ENCODE measurements at places on chromosomes 2 and 18.

- DNase-seq = peak; percentile 34
Measured at GRCh38 chr2:62785216-62785615, 79.7 kb downstream of the EHBP1 start.

- DNase-seq = no peak
Measured at GRCh38 chr2:231923951-231924888, 2.0 kb downstream of the NPPC start.

DNA sequence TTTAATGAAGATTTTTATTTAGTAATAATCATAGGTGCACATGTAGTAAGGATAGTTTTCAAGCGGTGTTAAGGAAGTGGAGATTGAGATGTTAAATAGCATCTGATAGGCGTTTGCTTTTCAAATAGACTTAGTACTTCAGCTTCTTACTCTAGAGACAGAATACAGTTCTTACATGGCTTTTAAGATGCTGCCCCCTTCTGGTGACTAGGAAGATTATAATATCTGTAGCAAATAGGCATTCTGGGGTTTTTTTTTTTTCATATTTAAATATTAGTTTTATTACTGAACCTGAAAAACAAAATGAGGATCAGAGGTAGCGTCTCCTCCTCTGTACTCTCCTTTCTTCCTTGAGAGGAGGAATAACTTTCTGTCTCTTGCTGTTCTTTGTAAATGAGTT, 100.2 kb downstream of the AGAP1 start:
- DNase-seq = peak; percentile 79

DNA sequence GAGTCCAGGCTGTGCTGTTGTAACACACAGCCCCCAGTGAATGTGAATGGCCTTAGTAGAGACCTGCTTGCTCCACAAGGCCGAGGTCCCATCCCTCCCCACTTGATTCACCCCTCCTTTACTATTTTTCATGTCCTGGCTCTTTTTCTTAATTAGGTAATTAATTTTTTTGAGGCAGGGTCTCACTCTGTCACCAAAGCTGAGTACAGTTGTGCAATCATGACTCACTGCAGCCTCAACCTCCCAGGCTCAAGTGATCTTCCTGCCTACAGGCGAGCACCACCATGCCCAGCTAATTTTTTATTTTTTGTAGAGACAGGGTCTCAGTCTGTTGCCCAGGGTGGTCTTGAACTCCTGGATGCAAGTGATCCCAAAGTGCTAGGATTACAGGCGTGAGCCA, 19.3 kb downstream of the FBLN7 start:
- DNase-seq = no peak

DNA sequence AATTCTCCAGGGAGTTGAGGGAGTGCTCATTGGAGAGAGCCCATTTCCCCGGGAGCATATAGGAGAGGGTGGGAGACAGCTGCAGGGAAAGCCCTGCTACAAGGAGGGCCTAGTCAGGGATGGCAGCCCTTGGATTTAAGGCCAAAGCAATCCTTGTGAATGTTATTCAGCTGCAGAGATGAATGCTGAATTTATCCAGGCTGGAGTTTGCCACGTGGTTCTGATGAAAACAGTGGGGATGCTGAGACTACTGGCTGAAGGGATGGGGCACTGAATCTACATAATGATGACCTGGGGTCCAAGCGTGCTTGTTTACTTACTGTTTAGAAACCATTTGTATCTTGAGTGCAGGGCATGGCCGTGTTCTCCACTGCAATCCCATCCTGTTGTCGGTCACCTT, 35.6 kb upstream of the RNF149 start:
- DNase-seq = no peak

GRCh38 chr2:6525475-6525964, 340.2 kb downstream of the CMPK2 start:
- no peak for DNase-seq

- no peak for DNase-seq
Measured at GRCh38 chr2:1652034-1652790, 92.1 kb downstream of the PXDN start.

DNA sequence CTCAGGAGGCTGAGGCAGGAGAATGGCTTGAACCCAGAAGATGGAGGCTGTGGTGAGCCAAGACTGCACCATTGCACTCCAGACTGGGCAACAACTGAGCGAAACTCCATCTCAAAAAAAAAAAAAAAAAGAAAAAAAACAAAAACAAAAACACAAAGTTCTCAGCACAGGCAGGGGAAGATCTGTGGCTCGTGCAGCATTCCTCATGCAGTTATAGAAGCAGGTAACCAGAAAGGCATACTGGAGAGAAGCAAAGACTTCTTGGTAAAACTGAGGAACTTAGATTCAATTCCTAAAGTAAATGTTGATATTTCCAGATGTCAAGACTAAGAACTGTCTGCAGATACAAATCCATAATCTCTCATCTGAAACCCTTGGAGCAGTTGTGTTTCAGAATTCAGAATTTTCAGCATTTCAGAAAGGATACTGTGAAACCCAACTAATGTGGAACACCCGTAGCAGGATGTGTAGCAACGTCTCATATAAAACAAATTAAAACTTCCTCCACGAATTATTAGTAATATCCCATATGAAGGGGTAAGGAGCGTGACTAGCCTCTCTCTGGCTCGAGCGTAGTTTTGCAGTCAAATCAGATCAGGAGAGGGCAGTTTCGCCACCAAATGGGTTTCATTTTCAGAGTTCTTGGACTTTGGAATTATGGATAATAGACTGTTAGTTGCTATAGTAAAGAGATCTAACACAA, 13.2 kb upstream of the SLC25A52 start:
- DNase-seq = no peak

DNA sequence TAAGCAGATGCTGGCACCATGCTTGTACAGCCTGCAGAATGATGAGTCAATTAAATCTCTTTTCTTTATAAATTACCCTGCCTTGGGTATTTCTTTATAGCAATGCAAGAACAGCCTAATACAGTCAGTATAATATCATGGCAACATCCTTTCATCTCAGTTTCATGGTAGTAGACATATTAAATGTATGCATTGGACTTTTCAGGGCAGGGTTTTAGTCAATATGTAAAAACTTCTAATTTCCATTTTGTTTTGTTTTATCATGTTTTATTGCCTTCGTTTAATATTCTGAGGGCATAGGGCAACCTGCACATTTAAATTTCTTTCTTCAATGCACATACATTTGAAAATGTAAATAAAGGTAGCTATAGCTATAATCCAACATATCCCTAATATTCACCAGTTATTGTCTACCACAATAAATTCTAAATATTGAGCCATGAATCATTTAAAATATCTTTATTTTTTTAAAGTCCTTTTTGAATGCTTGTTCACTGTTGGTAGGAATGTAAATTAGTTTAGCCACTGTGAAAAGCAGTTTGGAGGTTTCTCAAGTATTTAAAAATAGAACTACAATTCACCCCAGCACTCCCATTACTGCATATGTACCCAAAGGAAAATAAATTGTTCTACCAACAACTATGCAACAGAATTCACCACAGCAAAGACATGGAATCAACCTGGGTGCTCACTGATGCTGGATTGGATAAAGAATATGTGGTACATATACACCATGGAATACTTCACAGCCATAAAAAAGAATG, 41.8 kb upstream of the GRB14 start:
- no peak for DNase-seq

- DNase-seq = no peak
Measured at GRCh38 chr2:58289029-58289428, 47.9 kb upstream of the FANCL start.

DNA sequence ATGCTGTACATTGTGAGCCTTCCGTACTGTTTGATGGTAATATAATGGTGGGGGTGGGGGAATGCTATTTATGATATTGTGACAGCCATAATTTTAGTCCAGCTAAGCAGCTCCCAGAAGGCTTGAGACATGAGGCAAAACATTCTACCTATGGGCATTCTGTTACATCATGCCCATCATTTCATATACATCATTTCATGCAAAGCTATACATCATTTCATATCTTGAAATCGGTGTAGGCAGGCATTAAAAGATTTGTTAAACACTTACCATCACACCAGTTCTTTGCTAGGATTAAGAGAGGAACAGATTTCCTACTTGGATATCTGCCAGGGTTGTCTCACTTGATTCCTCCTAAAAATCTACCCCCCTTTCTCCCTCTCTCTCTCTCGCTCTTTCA, 84.5 kb downstream of the COL5A2 start:
- DNase-seq = no peak

Measured in mesenchymal stem cell (in vitro differentiated cells and primary cell).